AG09319 (cell line): ENCODE measurements at places on chromosomes 16 and 17.
A peak's percentile ranks its signal among the peaks of the same experiment; 100 is the strongest.

- DNase-seq: no peak
Observed at GRCh38 chr17:76124582-76125390, 16.3 kb downstream of the FOXJ1 start.

DNA sequence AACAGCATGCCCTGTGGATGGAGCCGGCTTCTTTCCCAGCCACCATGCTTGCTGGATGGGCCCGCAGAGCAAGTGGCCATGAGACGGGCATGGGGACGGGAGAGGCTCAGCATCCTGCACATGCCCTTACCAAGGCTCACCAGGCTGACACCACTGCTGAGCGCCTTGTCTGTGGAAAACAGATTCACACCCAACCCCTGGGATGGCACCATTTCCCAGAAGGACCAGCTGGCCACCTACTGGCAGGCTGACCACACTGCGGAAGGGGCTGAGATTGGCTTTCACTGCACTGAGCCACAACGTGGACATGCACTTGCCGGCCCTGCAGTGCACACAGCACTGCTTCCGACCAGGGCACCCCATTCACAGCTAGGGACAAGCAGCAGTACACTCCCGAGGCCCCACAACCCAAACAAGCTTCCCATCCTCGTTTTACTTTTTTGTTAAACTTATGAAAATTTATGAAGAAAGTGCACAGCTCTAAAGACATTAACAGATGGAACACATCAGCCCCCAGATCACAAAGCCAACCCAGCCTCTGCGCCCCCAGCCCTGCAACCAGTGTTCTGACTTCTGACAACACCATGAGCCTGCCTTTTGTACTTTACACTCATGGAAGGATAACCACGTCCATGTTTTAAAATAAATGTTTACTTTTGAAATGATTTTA is 13.9 kb upstream of the KRTAP17-1 start:
- DNase-seq: peak; percentile 8

DNA sequence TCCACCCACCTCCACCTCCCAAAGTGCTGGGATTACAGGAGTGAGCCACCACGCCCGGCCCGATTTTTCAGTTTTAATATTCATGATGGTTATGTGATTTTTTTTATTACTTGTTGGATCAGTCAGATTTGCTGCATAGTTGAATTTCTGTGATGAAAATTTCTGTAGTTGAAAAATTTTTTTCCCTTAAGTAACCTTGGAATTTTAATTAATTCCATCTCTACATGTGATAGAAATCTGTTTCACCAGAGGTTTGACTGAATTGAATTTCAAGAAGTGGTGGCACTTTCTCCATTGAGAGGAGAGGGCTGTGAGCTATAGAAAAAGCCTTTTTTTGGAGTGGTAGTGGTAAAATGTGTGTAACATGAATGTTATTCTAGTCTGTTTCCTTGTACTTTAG is 24.7 kb downstream of the WIPF2 start:
- no peak for DNase-seq

DNA sequence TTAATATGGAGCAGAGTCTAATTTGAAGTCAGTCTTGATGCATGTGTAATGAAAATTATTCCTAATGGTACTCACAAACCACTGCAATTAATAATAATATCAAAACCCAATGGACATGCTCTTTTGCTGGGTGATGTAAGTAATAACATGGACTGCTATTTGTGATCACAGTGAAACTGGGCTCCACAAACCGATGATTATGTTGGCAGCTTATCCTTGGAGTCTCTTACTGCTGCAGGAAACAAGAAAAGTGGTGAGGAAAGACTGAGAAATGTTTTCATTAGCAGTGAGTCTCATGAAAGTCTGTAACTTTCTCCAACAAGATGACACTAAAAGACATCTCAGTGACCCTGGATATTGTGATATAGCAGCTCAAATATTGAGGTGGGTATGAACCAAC is 45.2 kb downstream of the TMEM100 start:
- DNase-seq: no peak
